Activated gamma-delta T cell treated with Interleukin-2 at 50 U/mL for 16 hours (primary cell): ENCODE measurements at places on chromosomes 11 and 22.

GRCh38 chr22:36329254-36330078 lies 58.3 kb downstream of the MYH9 start:
- DNase-seq = peak; percentile 81

DNA sequence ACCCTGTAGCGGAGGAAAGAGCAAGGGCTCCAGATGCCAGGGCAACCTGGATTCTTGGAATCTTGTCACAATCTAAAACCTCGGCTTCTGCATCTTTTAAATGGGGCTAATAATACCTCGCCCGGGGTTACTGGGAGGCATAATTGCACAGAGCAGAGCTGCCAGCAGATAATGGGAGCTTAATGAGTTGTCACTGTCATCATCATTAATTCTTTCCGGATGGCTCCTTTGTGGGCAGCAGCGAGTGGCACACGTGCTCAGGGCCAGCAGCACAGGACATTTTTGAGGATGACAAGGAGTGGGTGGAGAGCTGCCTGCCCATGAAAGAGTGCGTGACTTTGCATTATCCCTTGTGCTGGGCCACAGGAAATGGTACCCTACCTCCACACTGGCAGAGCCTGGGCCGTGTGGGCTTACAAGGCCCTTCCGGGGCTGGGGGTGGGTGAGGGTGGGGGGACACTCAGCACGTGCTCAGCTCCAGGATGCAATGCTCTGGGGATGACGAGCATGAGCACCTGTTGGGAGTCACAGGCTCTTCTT lies 5.7 kb downstream of the PDGFB start:
- no peak for DNase-seq

GRCh38 chr22:36387709-36387958 lies 133 bp downstream of the MYH9 start:
- no peak for DNase-seq

GRCh38 chr11:123924027-123924426 lies 15.4 kb upstream of the OR4D5 start:
- no peak for DNase-seq

- DNase-seq = no peak
These were observed 47.2 kb downstream of the KCNQ1OT1 start for GRCh38 chr11:2652333-2653197.

DNA sequence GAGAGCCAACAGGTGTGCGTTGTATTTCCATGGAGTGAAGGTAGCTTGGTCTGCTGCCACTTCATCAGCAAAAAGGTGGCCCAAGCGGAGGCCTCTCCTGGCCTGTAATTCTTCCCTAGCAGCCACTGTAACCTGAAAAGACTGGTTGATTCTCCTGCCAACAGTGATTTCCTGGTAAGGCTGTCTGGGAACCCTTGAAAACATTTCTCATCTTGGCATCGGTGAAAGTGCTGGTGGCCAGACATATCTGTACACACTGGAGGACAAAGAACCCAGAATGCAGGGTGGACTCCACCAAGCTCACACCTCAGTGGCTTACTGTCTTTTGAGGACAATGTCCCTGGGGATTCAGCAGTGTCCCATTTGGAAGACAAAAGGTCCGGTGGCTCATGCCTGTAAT lies 128.0 kb downstream of the TRIM29 start:
- DNase-seq = no peak

GRCh38 chr11:123040111-123040432 lies 21.9 kb downstream of the HSPA8 start:
- no peak for DNase-seq

DNA sequence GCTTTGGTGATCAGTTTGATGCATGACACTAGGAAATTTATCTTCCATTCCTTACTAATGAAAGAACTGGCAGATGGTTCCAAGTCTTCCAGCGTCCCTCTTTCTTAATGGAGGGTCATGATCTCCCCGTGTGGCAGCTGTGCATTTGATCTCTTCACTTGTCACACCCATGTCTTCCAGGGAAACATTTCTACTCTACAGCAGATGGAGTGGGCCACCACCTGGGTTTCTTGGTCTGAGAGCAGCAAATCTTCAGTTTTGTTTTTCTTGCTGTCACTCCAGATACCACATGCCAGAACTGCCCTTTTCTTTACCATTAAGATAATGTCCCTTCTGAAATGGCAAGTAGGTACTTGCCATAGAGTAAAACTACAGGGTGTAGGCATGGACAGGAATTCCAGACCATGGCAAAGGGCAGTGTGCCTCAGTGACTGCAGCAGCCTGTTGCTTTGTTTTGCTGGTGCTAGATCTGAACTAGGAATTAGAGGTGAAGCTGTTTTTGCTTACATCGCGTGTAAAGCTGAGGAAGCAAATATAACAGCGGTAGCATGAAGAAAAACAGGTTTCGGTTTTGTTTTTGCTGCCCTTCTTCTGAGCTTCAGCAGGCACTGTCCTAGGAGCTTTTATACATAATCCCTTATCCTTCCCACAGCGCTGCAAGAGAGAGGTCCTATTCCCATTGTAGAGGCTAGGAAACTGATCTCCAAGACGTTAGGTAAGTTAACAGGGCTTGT lies 20.7 kb upstream of the C11orf96 start:
- DNase-seq = no peak

- no peak for DNase-seq
These were observed 12.0 kb downstream of the ALG8 start for GRCh38 chr11:78127403-78127802.

- no peak for DNase-seq
These were observed 186.8 kb upstream of the SESN3 start for GRCh38 chr11:95417832-95418231.

DNA sequence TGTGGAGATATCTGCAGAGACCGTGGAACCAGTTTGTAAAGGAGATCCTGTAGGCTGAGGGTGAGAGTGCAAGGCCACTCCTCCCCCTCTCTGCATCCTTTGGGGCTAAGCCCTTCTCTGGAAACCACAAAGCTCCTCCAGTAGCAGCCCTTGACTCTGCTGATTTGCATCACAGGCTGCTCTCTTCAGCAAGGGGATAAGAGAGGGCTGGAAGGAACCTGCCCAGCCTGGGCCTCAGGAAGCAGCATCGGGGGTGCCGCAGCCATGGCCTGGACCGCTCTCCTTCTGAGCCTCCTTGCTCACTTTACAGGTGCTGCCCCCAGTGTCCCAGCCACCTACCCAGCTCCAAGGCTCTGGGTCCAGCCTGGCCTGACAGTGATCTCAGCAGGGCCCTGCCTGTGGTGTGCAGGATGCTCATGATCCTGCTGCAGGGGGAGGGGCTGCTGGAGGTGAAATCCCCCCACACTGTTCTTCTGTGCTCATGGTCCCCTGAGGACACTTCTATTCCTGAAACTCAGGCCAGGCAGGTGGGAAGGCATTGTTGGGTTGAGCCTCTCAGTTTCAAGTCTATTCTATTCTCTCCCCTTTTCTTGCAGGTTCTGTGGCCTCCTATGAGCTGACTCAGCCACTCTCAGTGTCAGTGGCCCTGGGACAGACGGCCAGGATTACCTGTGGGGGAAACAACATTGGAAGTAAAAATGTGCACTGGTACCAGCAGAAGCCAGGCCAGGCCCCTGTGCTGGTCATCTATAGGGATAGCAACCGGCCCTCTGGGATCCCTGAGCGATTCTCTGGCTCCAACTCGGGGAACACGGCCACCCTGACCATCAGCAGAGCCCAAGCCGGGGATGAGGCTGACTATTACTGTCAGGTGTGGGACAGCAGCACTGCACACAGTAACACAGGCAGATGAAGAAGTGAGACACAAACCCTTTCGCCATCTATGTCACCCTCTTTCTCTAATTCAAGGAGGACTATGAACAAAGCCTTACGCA lies 68.5 kb upstream of the IGLL5 start:
- peak; percentile 54 for DNase-seq

DNA sequence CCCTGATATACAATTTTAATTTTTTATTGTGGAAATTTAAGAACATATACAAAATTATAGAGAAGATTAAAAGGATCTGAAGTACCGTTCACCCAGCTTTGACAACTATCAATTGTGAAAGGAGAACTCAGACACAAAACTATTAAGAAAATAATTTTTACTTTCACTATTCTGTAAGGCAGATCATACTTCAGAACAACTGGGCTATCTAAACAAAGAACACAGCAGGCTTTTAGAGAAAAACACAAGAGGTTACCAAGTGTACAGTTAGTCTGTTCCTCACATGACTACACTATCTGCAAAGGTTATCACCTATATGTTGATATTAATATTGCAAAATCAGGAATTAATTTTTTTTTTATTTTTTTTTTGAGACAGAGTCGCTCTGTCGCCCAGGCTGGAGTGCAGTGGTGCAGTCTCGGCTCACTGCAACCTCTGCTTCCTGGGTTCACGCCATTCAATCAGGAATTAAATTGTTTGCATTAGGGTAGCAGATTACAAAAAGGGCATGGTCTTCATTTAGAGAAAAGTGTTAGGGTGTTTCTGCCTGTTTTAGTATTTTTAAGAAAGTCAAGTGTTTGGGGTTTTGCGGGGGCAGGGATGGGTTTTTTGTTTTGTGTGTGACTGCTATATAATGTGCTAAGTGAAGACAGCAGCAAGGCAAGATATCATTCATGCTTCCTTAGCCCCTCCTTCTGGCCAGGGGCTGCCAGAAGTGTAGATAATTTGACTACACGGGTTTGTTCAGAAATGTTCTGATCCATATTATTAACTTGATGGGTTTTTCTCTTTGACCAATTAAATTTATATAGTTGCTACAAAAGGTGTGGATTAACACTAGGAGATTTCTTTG lies 27.6 kb upstream of the SIK2 start:
- DNase-seq = no peak
